ENCODE measurements at places on chromosomes 7 and 10.

GRCh38 chr7:34015651-34016050 lies 110.3 kb downstream of the BMPER start:
- no peak for DNase-seq

DNA sequence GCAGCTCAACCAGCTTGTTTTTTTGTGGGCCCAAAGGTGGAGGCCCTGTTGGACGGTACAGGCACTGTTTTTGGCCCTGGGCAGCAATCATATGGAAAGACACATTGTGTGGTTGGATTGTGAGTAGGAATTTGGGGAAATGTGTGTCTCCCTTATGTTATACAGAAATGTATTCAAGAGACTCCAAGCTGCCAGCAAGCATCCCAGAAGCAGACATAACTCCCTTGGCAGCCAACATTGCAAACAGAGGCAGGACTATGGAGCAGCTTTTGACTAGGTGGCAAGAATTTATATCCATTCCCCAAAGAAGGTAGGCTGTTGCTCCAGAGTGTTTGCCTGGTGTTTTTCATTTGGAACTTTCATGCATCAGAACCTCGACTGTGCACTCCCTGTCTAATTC lies 104.9 kb downstream of the BUB3 start:
- DNase-seq: no peak

DNA sequence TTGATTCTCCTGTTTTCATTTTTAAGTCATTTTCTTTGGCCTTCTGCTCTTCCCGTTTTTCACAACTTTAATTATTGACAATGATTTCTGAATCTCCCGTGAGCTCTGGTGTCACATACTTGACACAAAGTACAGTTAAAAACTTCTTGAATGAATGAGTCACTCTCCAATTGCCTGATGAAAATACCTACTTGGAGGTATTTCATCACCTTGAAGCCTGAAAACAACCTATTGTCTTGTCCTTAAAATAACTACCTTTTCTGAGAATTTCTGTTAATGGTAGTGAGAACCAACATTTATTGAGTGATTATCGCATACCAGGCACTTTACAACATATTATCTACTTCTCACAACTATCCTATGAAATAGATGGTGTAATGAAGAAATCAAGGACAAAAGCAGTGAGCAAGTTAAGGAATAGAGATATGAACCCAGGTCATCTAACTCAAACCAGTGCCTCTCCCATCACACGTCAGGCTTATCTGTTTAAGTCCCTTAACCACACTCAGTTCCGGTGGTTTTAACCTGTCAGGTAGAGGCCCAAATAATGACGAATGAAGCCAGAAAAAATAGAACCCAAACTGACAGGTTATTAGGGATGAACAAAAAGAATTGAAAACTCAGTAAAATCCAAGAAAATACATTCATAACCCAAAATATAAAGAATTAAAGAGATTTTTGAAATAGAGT lies 11.6 kb downstream of the BET1 start:
- no peak for DNase-seq

- DNase-seq: no peak
Observed at GRCh38 chr7:132162556-132163144, 413.6 kb downstream of the PLXNA4 start.

- DNase-seq: peak; percentile 32
Observed at GRCh38 chr7:21542891-21543527, at the start of gene DNAH11. Gene DNAH11 (plus strand): TSS chr7:21543039. CDS start chr7:21543246, 207 bp downstream.

DNA sequence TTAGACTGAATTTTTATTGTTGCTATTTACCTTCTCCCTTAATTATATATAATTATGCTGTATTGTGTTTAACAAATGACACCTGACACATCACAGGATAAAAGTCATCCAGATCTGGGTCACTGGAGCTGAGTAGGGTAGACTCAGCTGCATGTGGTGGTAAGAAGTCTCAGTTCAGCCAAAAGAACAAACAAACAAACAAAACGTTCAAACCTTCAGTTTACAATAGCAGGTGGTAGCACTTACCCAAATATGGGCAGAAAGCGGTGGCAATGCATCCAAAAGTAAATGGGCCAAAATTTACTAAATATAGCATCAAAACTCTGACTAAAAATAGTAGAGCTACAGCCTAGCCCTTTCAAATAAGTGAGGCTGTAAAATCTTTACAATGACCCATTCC lies 42.2 kb downstream of the ZWINT start:
- no peak for DNase-seq

- no peak for DNase-seq
Observed at GRCh38 chr10:131214521-131215244, 96.8 kb downstream of the TCERG1L start.

- no peak for DNase-seq
Observed at GRCh38 chr10:98100476-98100875, 34.0 kb upstream of the R3HCC1L start.

DNA sequence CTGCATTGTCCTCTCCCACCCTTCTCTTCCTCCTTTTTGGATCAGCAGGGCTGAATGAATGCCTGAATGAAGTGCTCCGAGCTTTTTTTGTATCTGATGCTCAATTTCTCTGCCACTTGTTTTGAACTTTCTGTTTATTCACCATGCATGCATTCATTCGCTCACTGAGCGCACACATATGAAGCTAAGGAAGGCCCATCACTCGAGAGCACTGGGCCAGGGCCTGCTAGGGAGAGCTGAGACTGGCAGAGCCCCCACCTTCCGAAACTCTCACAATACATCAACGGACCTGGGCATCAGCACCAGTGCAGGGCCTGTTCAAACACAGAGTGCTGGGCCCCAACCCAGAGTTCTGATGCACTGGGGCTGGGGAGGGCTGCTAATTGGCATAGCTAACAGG lies 45.7 kb downstream of the RPS24 start:
- no peak for DNase-seq

DNA sequence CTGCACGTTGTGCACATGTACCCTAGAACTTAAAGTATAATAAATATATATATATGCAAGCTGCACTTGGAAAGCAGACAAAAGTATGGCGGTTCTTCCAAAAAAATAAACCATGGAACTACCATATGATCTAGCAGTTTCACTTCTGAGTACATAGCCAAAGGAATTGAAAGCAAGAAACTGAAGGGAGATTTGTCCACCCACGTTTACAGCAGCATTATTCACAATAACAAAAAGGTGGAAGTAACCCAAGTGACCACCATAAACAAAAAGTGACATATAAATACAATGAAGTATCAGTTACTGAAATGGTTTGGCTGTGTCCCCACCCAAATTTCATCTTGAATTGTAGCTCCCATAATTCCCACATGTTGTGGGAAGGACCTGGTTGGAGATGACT lies 525.3 kb upstream of the CELF2 start:
- DNase-seq: no peak

DNA sequence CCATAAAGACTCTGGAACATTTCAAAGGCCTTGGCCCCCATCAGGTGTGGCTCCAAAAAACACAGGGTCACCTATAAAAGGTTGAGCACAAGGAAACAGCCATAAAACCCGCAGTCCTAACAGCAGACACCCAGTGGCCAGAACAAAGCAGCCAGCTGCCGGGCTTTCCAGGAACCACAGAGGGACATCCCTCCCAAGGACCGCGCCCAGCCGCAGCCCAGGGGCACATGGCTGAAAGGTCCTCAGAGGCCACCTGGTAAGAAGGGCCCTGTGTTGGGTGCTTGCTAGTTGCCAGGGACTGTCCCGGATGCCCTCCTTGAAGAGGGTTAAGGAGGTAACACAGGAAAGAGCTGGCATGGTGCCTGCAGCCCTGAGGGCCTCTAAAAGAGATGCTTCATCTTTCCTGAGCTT lies 32.7 kb downstream of the KCNMA1 start:
- no peak for DNase-seq

DNA sequence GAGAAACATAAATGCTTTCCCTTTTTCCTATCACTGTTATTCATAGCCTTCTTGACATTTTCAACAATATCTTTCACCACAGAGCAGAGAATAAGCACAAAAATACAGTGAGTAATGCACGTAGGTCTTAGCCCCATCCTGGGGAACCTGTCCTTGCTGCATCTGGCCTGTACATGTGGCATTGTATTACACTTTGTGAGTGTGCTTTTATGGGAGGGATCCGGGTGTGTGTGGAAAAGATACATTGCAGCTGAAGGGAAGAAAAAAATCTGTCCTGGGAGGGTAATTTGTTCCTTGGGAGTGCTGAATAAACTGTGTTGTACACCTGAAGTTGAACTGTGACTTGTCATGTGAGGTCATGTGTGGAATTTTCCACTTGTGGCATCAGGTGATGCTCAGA lies 422.7 kb upstream of the LRGUK start:
- no peak for DNase-seq

DNA sequence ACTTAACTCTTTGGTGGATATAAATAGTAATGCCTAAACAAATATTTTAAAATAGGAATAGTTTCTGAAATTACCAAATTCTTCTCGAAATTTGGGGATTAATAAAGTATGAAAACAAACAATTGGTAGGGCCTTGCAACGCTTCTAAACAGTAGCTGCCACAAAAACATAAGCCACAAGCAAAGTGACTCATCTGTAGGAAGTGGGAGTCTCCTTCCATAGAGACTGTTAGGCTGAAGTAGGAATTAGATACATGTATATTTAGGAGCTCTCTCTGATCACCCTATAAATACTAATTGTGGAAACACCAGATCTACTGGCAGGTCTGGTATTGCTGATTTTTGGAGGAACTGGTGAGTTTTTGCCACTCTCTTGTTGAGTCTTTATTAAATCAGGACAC lies 5.7 kb upstream of the LMOD2 start:
- DNase-seq: no peak

- no peak for DNase-seq
Observed at GRCh38 chr7:157593541-157593940, 256.7 kb downstream of the DNAJB6 start.

DNA sequence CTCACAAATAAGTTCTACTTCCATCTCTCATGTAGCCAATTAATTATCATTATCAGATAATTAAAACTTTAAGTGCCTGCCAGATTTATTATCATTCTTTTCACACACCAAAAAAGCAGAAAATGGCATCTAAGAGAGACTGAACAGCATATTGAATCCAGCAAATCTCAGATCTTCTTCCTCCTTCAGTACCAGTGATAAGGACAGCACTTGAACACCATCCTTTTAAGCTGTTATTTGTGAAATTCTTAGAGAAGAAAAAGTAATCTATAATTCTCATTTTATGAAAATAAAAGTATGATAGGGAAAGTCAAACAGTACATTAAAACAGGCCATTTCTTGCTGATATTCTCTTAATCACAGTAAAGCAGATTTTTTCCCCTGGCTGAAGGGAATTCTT lies 104.5 kb downstream of the ELAPOR2 start:
- DNase-seq: no peak

GRCh38 chr7:40808378-40808942 lies 673.7 kb downstream of the SUGCT start:
- DNase-seq: peak; percentile 69

- DNase-seq: no peak
Observed at GRCh38 chr10:75165684-75166622, 44.6 kb upstream of the VDAC2 start.

- DNase-seq: no peak
Observed at GRCh38 chr7:1413936-1414639, 45.2 kb downstream of the MICALL2 start.

DNA sequence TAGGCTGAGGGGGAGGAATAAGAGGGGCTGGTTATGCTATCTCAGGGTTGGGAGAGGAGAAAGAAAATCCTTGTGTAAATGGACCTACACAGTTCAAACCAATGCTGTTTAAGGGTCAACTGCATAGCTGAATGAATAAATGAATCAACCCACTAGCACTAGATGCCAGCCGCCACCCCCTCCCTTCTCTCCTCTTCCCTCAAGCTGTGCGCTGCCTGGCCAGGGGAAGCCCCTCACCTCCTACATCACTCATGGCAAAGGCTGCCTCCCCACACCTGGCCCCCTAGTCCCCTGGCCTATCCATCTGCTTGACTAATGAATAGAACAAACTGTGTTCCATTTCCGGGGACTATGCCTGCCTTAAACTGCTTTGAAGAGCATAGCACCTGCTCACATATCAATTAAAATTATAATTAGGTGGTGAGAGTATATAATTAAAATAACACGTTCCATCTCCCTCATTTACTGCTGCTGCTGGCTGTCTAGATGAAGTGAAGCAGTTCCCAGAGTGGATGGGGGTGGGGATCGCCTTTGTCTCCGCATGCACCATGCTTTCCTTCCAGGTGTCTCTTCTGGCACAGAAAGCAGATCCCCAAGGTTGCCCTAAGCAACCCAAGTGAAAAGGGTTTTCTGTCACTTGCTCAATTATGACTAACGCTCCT lies 32.6 kb downstream of the GRID1 start:
- DNase-seq: no peak

GRCh38 chr10:16603308-16603707 lies 81.6 kb upstream of the C1QL3 start:
- DNase-seq: no peak

DNA sequence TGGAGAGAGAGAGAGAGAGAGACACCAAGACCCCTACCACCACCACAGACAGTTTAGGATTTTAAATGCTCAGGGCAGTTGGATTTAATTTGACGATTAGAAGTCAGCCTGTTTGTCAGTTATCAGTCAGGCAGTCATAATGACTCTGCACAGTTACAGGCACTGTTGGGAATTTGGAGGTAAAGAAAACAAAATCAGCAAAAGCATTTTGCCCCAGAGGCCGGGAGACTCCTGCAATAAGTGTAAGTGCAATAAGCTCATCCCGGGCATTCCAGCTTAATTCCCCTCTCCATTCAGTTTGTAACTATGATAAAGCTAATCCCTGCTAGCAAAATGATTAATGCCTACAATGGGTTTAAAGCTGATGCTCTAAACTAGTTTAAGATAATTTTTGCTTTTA lies 13.5 kb downstream of the SEMA3C start:
- no peak for DNase-seq

GRCh38 chr7:51280156-51280555 lies 36.5 kb downstream of the COBL start:
- no peak for DNase-seq

GRCh38 chr10:78947226-78947625 lies 121.5 kb upstream of the ZMIZ1 start:
- no peak for DNase-seq

GRCh38 chr7:66083677-66084076 lies 8.1 kb downstream of the ASL start:
- no peak for DNase-seq

DNA sequence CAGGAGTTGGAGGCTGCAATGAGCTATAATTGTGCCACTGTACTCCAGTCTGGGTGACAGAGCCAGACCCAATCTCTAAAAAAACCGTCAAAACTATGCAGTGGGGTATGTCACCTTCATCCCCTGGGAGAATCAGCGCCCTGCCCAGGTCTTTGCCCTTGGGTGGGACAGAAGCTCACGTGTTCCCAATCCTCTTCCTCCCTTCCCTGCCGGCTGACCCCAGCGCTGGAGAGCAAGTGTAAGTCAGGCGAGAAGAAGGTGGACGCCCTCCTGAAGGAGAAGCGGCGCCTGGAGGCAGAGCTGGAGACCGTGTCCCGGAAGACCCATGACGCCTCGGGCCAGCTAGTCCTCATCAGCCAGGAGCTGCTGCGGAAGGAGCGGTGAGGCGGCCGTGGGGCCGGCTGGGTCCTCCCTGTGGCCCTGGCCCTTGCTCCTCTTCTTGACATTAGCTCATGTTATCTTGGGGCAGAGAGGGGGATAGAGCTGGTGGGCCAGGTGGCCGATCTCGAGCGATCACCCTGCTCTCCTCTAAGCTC lies 64.8 kb upstream of the GTF2IRD1 start:
- DNase-seq: no peak

- DNase-seq: no peak
Observed at GRCh38 chr7:91787931-91788330, 92.6 kb downstream of the MTERF1 start.
